ENCODE measurements at places on chromosomes 6 and 20.

DNA sequence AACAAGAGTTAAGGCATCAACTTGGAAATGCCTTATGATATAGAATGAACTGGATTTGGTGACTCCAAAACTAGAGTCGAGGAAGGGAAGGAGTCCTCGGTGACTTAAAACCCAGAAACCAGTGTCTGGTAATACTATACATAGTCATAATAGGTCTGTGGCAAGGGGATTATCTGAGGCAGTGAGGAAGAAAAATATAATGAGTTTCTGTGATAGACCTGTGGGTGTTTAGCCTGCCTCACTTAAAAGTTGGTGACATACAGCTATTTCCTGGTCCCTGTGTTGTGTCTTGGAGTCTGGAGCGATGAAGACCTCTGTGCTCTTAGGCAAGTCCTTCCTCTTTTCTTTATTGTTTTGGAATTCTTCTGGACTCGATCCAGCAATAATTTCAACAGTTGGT lies 5.1 kb upstream of the MYO6 start:
- no peak for DNase-seq

GRCh38 chr20:44217342-44218092 lies 6.9 kb upstream of the OSER1 start:
- peak; percentile 38 for DNase-seq

DNA sequence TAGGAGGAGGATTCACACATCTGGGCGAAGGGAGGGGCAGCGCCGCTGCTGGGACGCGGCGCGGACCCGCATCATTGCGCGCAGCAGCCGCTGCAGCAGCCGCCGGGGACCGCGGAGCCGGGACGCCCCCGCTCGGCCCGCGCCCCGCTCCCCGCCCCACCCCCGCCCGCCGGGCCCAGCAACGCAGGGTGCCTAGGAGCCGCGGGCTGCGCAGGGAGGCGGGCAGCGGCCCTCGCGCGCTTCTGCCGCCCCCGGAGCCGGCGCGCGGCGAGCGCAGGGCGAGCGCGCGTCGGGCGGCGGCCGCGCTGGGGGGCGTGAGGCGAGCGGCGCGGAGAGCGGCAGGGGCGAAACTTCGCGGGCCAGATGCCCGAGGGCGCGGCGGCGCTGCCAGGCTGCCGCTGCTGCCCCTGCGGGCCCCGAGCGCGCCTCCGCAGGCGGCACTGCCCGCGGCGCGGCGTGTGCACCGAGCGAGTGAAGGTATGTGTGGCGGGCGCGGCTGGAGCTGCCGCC lies at the start of gene NKAIN2:
Gene NKAIN2, plus strand, starts transcription at position 362 of the 510 bp plus-strand sequence.
- DNase-seq: no peak

DNA sequence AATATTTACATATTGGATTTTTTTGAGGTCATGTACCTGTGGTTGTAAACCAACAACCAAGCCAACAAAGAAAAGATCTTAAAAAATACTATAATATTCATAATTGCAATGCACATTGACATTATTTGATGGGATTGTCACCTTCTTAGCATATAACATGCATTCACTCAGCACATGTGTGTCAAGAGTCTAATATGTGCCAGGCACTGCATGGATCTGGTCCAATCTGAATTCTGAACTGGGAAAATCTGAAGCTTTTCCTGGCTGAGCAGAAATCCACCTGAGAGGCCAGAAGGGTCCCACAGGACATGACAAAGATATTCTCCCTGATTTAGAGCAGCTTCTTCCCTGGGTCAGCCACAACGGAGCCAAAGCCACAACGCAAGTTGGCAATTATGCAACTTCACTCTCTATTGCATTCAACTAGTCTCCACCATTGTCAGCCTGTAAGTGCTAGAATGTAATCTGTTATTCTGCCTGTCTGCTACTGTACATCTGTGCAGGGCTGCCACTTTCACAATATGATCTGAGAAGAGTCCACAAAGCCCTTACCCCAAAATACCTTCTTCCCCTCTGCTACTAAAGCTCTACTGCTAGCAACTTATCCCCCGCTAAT lies 17.0 kb upstream of the DDO start:
- DNase-seq: no peak

DNA sequence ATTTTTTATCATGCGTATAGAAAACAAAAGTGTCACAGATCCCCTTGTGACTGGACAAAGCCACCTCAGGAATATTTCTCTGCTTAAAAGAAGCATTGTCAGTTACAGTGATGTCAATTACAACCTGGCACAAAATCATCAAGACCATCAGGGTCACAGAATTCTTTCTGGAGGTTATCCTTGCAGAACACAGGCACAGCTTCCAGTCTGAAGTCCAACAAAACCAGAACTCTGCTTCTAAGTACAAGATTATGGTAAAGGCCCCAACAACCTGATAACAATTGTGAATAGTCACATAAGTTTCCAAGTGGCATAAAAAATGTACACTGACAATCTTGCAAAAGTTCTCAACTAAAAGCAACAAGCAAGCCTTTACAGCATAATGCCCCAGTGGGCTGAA lies 21.0 kb downstream of the PLAGL2 start:
- no peak for DNase-seq

GRCh38 chr6:42629845-42630244 lies 66.0 kb downstream of the UBR2 start:
- no peak for DNase-seq

- DNase-seq: no peak
Measured at GRCh38 chr6:3247255-3248146, 11.2 kb upstream of the PSMG4 start.

GRCh38 chr20:47783828-47784598 lies 1.3 kb downstream of the SULF2 start:
- no peak for DNase-seq

DNA sequence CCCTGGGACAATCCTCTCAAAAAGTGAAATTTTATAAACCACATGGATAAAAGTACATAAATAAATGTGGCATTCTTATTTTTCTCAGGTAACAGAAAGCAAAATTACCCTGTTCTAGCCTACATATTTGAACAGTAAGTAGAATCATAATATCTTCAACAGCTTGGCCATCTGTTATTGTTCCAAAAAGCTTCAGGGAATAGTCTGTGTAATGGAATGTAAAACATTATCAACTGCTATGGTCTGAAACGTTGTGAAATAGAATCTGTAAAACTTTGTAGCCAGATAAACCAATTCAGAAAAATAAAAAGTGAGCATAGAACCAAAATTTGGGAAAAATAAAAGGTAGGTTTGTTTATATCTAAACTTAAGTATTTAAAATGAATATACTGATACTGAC lies 114.7 kb downstream of the THEMIS start:
- DNase-seq: no peak

GRCh38 chr20:3843490-3843889 lies 3.1 kb upstream of the MAVS start:
- no peak for DNase-seq

GRCh38 chr6:36130667-36131510 lies 576 bp downstream of the MAPK13 start:
- DNase-seq: peak; percentile 40

- no peak for DNase-seq
Measured at GRCh38 chr20:62088258-62089127, 22.8 kb upstream of the TAF4 start.

GRCh38 chr6:143400258-143401067 lies 50.0 kb downstream of the ADAT2 start:
- no peak for DNase-seq

GRCh38 chr6:160259143-160259425 lies 463 bp upstream of the SLC22A2 start:
- no peak for DNase-seq

- DNase-seq: no peak
Measured at GRCh38 chr6:105482227-105482844, 79.5 kb upstream of the PREP start.

- DNase-seq: no peak
Measured at GRCh38 chr6:154742891-154743290, 9.7 kb downstream of the SCAF8 start.

DNA sequence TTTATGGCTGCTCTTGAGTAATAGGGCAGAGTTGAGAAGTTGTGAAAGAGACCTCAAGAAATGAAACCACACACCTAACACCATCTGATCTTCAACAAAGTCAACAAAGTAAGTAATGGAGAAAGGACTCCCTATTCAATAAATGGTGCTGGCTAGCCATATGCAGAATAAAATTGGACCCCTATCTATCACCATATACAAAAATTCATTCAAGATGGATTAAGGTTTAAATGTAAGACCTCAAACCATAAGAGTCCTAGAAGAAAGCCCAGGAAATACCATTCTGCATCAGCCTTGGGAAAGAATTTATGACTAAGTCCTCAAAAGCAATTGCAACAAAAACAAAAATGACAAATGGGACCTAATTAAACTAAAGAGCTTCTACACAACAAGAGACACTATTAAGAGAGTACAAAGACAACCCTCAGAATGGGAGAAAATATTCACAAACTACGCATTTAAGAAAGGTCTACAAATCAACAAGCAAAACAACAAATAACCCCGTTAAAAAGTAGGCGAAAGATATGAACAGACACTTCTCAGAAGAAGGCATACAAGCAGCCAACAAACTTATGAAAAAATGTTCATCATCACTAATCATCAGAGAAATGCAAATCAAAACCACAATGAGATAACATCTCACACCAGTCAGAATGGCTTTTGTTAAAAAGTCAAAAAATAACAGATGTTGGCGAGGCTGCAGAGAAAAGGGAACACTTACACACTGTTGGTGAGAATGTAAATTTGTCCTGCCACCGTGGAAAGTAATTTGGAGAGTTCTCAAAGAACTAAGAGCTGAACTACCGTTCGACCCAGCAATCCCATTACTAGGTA lies 4.0 kb downstream of the MAP3K5 start:
- DNase-seq: no peak

DNA sequence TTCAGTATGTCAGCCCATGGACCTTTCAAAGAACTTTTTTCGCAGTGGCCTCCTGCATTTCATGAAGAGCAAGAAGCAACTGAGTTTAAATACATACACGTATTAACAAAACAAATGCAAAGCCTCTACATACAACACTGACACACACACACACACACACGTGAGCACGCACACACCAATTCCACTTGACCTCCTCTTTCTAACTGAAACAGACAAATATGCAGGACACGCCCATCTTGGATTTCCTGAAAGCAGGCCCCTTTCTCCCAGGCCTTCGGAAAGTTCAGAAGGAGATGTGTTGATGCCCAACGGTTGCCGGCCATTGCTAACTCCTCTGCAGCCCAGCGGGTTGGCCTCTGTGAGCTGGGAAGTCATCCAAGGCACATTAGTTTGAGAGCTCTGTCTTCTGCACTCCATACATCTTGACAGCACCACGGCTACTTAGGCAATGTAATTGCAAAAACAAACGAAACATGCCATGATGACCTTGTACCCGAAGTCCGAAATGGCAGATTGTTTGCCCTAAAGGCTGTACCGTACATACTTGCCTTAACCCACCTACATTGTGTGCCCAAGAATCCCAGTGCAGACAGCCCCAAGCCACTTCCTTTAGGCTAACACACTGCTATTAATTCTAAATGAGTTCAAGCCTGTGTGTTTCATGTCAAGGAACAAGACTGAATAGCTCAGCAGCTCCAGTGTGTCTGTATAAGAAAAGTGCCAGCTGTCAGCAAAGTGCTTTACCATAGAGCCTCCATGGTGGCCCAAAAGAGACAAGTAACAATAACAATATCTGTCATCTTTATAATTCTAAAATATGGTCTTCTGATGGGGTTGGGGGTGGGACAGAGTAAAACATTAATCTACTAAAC lies 138.8 kb upstream of the RNF217 start:
- no peak for DNase-seq

DNA sequence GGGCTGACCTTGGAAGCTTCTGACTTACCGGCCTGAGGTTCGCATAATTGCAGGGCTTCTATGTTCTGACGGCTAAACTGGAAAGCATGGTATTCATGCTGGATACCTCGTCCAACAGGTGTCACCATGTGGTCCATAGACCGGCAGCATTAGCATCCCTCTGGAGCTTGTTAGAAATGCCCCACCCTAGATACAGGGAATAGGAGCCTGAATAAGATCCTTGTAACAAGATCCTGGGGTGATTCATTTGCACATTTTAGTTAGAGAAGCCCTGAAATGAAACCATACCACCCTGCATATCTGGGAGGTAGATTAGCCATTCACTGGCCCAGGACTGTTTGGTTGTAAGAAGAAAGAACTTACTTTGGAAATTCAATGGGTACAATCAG lies 77.7 kb downstream of the TMEM170B start:
- no peak for DNase-seq

DNA sequence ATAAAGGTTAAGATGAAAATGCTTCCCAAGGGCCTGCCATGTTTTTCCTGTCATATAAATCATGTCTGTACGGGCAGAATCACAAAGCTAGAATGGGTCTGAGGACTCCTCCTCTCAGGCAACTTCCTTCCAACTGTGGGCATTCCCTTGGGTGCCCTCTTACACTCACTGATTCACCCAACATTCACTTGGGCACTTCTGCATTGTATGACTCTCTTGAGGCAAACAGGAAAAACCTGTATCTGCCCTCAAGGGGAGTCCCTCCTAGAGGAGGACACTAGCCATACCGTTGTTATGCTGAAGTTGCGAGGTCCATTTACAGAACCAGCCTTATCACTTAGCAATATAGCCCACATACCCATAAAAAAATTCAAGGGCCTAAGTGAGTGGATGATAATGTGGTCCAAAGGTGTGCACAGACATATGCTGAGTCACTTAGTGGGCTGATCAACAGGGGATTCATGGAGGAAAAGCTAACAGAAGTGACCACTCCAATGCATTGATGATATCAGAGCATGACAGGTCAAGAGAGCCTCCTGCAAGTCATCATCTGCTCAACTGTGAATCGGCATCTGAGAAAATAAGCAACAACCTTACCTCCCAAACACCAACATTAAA lies 131.1 kb downstream of the ATXN1 start:
- no peak for DNase-seq

GRCh38 chr6:122428781-122429180 lies 29.3 kb downstream of the HSF2 start:
- DNase-seq: no peak

DNA sequence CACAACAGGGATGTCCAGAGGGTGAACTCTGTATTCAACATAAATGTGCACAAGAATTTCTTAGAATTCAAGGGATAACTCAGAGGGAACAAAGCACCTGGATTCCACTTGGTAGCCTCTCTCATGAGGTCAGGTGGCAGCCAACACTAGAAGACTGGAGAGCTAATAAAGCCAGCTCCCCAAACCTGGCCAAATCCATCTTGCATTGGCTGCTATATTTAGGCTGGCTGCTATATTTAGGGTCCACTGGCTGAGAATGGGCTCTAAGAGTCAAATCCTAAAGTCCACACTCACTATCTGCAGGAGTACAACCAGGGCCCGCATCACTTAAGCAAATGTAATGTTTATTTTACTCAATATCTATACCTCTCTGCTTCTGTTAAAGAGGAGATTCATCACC lies 20.0 kb downstream of the TBC1D7 start:
- no peak for DNase-seq

DNA sequence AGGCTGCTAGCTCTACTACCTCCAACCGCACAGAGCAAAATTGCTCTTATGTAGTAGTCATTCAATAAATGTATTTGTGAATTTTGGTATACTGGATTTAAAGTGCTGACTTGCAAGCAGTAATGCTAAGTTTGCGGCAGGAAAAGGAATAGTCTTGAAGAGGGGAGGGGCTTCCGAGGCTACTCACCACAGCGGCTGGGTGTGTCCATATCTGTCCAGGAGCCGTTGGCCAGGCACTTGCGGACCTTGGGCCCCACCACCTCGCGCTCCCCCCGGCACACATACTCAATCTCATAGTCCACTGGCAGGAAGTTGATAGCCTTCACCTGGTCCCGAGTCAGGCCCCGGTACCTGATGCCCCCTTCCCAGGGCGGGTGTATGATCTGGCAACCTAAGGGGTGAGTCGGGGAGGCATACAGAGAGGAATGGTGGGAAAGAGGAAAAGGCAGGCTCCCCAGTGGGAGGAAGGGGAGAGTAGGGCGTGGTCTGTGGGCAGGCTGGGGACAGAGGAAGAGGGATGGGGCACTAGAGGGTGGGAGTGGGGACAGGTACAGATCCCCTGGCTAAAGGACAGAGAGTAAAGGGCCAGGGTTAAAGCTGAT lies 1.7 kb downstream of the GABBR1 start:
- no peak for DNase-seq

All from T-cell (primary cell).